RKO (cell line): ENCODE measurements at places on chromosomes 2 and 18.
A peak's percentile ranks its signal among the peaks of the same experiment; 100 is the strongest.

DNA sequence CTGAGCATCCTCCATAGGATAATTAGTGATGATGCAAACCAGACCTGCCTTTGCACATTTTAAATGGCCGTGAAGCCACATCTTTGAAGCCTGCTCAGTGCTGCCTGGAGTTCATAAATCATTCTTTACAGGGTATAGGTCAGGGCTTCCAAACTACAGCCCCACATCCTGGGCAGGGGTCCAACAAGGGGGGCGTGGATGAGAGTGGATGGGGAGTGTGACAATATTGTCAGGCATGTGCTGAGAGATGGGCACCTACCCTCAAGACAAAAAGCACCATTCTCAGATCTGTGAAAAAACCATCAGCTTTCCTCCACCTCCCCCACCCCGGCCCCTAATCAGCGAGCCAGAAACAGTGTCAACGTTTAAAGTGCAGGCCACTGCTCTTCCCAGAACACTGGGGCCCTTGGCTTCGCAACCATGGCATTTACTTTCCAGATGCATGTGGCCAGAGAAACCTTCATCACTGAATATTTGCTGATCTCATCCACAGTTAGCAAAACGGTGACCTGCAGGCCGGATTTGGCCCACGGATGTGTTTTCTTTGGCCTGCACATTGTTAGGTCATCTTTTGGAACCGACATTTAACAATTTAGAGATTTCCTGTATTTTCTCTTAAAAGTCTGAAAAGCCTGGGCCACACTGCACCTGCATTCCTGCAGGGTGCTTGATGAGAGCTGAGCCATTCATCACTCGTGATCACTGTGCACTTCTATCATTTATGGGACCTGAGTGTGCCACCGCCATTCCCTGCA lies 130.7 kb downstream of the ANKRD44 start:
- no peak for DNase-seq

- DNase-seq = peak; percentile 17
These were observed 14.3 kb downstream of the FRZB start for GRCh38 chr2:182852090-182852489.

DNA sequence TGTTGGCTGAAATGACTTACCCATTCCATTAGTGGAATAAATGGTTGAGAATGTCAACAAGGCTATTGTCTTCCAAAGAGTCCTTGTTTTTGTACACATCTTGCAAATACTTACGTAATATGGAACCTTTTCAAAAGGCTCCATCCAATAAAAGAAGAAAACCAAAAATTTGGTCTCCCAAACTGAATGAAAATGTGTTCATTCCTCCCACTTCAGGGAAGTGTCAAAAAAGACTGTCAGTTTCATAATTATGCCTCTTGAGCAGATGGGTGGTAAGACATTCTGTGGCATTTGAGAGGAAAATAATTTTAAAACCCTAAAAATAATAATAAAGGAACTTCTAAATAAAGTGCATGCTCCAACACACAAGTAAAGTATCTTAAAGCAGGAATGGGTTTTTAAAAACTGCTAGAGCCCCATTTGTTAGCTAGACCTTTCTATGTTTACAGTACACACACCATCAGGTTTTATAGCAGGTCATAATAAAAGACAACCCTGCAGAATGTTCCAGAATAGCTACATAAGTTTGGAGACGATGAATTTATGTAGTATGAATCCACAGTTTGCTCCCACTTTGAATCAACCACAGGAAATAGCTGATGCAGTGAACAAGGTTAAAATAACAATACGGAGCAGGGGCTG lies 843.7 kb downstream of the LRRTM4 start:
- no peak for DNase-seq

GRCh38 chr2:37831081-37831780 lies 93.9 kb upstream of the RMDN2 start:
- DNase-seq = no peak

- no peak for DNase-seq
These were observed 257.3 kb downstream of the GLI2 start for GRCh38 chr2:120992791-120993555.

- DNase-seq = no peak
These were observed 46.8 kb downstream of the EPG5 start for GRCh38 chr18:45920367-45920766.

GRCh38 chr2:56613254-56613653 lies 429.5 kb downstream of the CCDC85A start:
- no peak for DNase-seq

- no peak for DNase-seq
These were observed 199.2 kb downstream of the ICOS start for GRCh38 chr2:204135752-204136151.

GRCh38 chr18:45839414-45840395 lies 14.2 kb downstream of the SIGLEC15 start:
- DNase-seq = peak; percentile 21

DNA sequence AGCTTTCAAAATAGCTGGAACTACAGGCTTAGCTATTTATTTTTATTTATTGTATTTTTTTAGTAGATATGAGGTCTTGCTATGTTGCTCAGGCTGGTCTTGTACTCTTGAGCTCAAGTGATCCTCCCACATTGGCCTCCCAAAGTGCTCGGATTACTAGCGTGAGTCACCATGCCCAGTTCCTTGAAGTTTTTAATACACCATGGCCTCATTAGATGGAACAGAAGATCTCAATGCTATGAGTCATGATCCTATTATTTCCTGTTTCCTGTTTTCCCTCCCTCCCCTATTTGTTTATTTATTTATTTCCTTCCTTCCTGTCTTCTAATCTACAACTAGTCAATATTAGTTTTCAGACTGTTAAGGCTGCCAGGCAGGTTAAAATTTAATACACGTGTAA lies 309.0 kb downstream of the CMPK2 start:
- peak; percentile 60 for DNase-seq

DNA sequence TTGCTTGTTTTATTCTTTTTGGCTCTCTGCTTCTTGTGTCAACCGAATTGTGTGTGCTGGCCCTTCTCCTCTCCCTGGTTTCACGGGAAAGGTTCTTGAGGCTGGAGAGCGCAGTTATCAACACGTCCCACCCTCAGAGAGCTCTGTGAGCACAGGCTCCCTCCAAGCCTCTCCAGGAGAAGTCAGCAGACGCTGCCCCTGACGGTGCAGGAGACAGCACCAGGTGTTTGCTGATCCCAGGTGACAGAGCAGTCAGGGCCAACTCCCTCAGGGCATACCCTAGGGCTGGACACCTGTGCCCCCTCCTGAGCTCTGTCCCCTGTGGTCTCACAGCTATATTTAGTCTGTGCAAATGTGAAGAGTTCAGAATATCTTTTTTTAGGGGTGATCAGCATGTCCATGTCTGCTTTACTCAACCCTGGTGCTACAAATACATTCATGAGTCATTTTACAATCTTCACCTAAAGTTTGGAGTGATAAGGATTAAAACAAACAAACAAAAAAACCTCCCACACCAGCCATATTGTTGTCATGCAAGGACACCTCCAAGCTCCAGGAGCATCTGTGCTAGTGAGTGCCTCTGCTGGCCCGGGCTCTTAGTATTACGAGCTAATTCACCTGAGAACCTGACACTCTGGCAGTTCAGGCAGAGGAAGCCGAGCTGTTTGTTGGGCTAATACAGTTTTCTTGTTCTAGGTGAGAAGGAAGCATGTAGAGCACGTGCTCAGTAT lies 65.9 kb upstream of the TMEM200C start:
- DNase-seq = no peak

GRCh38 chr2:240295256-240296103 lies 140.0 kb upstream of the GPC1 start:
- no peak for DNase-seq

- DNase-seq = no peak
These were observed 7.8 kb downstream of the RAB11FIP5 start for GRCh38 chr2:73104933-73105332.

- no peak for DNase-seq
These were observed 131.4 kb downstream of the KCNS3 start for GRCh38 chr2:18009891-18010290.

DNA sequence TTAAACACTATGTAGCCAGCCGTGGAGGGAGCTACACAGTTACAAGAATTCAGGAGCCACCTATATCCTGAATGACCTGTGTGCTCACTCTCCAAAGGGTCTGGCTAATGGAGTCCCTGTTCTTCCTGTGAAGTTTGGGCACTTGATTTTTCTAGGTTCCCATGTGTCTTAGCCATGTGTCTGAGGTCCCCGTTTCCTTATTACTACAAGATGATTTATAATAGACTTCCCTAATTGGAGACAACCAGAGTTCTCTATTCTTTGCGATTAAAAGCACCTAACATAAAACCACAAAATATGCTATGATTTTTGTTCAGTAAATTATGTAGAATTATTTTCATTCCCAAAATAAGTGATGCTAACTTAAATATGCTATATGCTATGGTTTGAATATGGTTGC lies 83.4 kb downstream of the PDK1 start:
- DNase-seq = no peak

DNA sequence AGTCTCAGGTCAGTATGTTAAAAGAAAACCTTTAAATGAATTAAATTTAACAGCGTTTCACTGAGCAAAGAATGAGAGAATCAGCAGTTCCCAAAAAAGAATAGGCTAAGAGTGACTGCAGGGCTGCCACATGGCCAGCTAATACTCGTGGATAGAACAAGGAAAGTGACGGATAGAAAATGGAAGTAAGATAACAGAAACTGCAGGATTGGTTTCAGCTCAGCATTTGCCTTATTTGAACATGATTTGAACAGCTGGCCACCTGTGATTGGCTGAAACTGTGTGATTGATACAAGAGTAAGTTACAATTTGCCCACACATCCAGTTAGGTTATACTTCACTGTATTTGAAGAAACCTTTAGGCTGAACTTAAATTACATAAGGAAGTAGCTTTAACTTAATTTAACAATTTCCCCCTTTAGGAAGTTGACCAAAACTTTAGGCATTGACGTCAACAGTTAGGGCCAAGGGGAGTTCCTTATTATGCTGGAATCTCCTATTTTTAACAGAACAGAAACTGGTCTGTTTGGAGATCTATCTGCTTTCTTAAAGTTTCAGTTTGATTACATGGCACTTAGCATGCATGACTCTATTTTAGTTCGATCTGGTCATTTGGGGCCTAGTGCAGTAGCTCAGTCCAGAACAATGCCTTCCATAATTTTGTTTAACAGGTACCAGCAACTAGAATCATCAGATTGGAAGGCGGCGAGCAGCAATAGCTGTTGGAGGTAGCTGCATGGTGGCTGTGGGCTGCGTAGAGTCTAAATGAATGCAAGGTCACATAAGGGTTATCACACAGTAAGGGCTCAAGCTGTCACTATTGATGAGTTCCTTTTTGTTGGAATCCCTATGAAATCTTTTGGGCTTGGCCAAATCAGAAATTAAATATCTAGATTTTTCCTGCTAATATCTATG lies 143.4 kb downstream of the TRIM43 start:
- DNase-seq = no peak

DNA sequence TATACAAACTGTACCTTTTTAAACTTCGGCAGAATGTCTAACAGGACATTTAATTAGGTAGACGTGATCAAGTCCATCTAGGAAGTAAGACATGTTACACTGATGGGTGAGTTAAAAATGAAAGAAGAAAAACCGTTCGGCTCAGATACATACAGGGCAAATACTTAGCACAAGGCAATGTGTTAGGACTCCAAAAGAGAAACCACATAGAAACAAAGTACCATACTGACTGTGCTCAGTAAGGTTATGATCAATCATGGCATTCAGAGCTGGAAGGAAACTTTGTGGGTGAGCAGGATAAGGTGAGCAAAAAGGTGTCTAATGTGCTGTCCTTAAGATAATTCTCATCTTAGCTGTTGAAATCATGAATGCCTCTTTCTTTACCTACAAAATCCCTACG lies 211.9 kb downstream of the STK39 start:
- no peak for DNase-seq

GRCh38 chr2:57570961-57571360 lies 475.6 kb upstream of the VRK2 start:
- DNase-seq = no peak

DNA sequence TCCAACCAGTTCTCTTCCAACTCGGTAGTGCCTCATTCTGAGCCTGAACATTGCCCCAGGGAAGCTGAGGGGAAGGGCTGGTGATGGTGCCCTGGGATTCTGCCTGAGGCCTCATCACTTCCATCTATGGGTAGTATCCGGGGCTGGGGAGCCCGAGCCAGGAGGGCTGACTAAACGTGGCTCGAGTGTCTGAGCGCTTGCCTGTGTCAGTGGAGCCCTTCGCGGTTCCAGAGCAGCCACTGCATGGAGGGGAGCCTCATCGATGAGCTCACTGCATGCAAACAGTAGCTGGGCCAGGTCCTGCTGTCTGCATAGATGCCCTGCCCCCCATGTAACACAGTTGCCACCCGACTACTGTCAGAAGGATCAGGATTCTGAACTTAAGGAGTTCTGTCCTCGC lies 129.3 kb downstream of the GLI2 start:
- DNase-seq = no peak

DNA sequence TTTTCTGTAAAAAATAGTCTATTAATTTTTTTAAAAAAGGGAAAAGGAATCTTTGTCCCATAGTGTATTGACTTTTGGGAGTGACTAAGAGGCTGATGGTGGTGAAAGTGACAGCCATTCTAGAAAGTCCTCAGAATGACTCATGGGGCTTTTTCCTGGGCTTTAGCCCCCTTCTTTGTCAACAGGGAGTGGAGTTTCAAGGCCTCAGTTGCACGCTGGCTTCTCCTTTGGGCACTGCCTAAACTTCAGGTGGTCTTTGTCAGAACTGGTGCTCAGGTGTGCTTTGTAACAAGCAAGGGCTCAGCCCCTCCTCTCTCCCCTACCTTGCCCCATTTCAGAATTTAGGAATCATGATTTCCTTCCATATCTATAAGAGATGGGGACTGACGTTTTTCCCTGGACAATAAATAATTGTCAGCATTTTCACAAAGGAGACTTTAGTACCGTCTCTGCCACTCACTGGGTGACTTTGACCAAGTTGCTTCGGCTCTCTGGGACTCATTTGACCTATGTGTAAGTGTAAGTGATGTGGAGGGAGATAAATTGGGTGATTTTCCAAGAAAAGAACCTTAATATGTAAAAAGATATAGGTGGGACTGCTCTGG lies 61.2 kb upstream of the IGFBP2 start:
- DNase-seq = no peak

- DNase-seq = no peak
These were observed 244.3 kb downstream of the ETAA1 start for GRCh38 chr2:67641312-67642045.

DNA sequence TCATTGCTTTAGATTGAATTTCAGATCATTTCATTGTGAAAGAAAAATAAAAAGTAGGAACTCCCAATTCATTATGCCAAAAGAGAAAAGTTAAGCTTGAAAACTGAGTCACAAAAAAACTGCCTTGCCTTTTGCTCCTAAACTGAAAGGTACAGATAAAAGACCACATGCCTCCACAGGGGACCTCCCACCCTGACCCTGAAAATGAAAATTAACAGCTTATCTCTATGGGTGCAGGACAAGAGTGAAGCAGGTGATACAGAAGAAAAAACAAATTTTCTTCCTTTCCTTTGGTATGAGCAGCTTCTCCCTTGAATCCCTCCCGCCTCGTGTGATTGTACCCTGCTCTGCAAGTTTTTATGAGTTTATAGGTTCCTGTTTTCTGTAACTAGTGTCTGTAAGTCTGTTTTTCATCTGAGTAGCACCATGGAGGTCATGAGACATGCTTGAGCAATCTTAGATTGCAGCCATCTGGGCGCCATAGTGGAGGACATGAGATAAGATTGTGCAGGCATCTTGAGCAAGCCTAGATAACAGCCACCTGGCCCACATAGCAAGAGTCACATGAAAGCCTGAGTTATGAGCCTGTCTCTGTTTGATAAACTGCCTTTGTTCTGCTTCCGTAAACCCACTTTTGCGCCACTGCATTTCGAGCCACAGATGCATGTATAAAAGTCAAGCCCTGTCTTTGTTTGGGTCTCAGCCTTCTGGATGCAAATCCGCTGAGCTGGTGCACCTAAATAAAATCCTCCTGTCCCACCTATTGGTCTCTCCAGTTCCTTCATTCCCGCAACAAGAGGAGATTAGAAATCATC lies 56.2 kb upstream of the DYNC1I2 start:
- peak; percentile 14 for DNase-seq

- no peak for DNase-seq
These were observed 4.5 kb downstream of the ATIC start for GRCh38 chr2:215316336-215316735.
